Brain microvascular endothelial cell (primary cell): ENCODE measurements at places on chromosomes 11 and 22.

DNA sequence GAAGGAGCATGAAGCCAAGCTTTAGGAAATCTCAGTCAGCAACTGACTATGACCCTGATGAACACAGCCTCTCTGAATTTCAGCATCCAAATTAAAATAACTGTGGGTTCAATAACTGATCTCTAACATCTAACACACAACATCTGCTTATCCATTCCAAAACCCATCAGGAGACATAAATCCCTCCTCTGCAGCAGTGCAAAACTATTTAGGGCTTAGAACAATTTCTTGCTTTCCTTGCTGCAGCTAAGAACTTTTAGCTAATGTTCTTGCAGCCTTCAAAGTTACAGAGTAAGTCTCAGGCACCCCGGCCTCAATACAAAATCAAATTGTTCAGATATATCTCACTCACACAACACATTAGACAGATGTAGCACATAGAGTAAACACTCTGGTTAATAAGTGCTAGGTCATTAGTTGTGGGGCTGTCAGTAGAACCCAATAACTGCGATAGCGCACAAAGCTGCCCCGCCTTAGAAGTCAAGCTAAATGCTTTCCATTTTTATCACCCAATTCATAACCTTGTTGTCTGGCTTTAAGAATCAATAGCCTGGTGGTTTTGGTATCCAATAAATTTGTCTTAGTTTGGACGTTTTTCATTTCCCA is 139.6 kb downstream of the LARGE1 start:
- DNase-seq: no peak

DNA sequence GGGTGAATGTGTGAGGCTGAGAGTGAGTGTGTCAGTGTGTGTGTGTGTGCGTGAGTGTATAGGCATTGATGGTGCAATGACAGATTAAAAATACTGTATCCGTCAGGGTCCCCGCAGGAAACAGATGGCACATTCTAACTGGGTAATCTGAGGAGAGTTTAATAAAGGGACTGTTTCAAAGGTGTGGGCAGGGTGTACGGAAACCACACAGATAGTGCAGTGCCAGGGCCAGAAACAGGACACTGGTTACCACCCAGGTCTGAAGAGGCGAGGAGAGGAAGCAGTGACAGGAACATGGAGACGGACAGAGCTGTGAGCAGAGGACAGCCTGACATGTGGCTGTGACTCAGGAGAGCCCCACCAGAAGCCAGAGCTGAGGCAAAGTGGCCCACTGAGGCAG is 16.5 kb downstream of the P2RX3 start:
- DNase-seq: no peak

DNA sequence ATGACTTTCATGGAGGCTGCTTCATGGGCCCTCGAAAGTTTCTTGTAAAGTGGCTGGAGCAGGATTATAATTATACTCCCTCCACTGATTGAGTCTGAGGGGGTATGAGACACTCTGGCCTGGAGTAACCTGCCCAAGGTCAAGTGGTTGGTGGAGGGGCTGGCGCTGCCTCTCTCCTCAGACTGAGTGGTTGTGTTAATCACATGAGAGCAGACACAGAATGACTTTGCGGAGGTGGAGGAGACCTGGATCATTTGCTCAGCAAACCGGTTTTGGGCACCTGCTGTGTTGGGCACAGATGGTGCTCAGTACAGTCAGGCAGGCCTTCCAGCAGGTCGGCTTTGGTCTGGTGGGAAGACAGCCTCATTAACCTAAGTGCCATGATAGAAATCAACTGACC is 11.8 kb downstream of the BCR start:
- DNase-seq: no peak

DNA sequence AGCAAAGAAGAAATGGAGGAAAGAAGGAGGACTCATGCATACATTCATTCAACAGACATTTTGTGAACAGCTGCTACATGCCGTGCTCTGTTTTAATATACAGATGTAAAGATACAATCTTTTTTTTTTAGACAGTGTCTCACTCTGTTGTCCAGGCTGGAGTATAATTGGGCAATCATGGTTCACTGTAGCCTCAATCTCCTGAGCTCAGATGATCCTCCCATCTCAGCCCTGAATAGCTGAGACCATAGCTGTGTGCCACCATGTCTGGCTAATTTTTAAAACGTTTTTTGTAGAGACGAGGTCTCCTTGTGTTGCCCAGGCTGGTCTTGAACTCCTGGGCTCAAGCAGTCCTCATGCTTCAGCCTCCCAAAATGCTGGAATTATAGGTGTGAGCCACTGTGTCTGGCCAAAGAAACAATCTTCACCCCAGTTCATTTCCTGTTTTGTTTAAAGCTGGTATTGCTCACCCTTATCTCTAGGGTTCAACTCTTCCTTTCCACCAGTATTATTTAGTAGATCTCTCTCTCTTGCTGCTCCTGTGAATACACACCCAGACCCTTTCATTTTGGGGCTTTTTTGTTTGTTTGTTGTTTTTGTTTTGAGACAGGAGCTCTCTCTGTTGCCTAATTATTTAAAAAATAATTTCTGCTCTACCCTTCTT is 69.8 kb downstream of the RNF169 start:
- no peak for DNase-seq

DNA sequence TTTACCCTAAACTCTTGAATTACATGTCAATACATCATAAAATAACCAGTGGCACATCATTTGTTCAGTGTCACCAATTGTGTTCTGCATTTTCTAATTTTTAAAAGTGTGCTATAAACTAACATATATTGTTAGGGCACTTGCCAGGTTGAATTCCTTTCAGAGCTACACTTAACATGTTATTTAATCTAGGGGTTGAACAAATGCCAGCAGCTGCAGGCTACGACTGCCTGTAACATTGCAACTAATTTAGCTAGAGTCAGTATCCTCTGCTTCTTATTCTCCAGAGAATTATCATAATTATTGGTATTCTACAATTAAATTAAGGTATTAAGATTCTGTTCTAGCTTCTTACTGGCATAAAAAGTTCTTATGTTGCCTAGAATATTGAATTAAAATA is 46.4 kb upstream of the ARHGAP42 start:
- no peak for DNase-seq

DNA sequence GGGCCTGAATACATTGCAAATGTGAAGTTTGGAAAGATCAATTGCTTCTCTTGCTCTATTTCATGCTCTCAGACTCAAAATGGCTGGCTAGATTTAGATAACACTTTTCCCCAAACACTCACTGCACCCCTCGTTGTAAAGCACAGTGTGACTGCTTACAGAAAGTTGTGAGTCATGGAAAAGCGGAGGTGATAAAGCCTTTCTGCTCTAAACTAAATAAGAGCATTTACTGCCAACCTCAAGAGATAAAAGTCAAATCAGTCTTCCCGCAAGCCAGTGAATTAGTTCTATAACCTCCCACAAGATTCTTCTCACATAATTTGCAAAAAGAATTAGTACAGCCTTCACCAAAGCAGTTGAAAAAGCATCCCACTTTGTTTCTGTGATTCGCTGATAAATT is 168.7 kb downstream of the WT1 start:
- DNase-seq: no peak

GRCh38 chr22:37619991-37620390 is 11.4 kb downstream of the GGA1 start:
- no peak for DNase-seq

- no peak for DNase-seq
These were observed 2.3 kb upstream of the ARFGAP2 start for GRCh38 chr11:47178737-47179654.

DNA sequence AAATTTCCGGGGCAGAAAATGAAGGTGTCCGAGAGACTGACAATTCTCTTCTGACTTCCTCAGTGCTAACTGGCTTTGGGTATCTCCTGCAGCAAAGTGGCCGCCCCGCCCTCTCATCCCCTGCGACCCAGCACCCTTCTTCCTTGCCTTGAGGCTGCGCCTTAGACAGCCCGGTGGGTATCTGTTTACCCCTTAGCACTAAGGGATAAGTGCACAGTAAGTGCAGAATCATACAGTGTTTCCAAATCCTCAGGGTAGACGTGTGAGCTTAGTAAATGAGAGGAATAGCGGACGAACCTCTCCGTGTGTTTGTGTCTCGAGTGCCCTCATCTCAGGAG is 368 bp upstream of the CHORDC1 start:
- no peak for DNase-seq

DNA sequence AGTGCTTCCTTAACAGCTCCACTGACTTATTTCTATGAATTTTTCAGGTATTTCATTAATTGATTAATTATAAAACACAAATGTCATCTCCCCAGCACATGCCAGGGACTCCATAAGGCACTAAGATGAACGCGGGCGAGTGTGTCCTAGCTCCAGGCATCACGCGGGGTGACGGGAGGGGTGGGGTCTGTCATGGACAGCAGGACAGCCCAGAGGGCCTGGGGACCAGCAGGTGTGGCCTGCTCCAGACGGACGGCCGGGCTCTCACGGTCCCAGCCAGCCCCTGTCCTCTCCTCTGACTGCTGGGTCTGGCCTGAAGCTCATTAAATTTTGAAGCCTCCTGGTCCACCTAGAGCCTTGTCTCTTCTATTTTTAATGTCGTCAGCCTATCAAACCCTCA is 531.1 kb downstream of the BRD1 start:
- no peak for DNase-seq

GRCh38 chr11:69483691-69484426 is 2.4 kb downstream of the LINC01488 start:
- no peak for DNase-seq

DNA sequence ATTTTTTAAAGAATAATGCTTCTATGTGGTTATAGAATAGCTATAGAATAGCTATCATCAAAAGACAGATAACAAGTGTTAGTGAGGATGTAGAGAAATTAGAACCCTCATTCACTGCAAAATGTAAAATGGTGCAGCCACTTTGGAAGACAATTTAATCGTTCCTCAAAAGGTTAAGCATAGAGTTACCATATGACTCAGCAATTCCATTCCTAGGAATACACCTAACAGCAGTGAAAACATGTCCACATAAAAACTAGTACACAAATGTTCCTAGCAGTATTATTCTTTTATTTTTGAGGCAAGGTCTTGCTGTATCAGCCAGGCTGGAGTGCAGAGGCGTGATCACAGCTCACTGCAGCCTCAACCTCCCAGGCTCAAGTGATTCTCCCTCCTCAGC is 34.0 kb downstream of the RTL6 start:
- no peak for DNase-seq
